NCI-H2081 treated with DMSO at 0.1 percent for 48 hours (cell line): ENCODE measurements at places on chromosomes 13 and 19.

GRCh38 chr19:47141695-47142094, 11.1 kb downstream of the SAE1 start:
- no peak for DNase-seq

GRCh38 chr13:68174893-68175292, 944.8 kb upstream of the PCDH9 start:
- no peak for DNase-seq

DNA sequence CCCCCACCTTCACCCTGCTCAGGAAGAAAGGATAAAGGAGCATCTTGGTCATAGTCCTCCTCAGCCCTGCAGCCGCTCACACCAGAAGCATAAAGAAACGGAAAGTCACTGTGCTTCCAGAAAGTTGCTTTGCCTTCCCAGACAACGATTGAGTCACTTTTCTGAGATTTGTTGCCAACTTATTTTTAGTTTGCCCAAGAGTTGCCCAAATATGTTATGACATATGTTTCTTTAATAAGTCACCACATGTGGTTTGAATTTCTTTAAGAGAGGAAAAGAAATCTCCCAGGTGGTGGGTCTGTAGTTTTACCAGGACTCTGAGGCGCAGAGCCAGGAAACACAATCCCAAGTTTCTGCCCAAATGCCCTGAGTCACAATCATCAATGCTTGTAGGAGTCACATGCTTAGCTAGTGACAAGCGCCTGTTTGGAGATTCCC, 63.4 kb upstream of the LRCH1 start:
- DNase-seq, result no peak

DNA sequence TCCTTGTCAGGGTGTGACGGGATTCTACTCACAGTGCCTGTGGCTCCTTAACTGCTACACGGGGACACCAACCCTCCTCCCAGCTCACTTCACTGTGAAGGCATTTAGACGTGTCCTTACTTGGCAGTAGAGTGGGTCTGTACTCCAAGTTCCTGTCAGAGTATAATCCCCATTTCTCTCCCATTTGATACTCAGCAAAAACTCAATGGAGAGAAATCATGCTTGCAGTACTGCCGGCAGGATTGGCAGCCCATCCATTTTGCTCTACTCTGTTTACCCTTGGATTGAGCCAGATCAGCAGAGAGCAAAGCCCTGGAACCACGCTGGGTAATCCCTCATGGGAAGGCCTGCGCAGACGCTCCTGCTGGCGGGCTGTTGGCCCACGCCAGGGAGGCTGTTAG, 28.9 kb downstream of the ARL11 start:
- no peak for DNase-seq

GRCh38 chr19:1804858-1805257, 7.2 kb downstream of the ATP8B3 start:
- DNase-seq, result no peak

DNA sequence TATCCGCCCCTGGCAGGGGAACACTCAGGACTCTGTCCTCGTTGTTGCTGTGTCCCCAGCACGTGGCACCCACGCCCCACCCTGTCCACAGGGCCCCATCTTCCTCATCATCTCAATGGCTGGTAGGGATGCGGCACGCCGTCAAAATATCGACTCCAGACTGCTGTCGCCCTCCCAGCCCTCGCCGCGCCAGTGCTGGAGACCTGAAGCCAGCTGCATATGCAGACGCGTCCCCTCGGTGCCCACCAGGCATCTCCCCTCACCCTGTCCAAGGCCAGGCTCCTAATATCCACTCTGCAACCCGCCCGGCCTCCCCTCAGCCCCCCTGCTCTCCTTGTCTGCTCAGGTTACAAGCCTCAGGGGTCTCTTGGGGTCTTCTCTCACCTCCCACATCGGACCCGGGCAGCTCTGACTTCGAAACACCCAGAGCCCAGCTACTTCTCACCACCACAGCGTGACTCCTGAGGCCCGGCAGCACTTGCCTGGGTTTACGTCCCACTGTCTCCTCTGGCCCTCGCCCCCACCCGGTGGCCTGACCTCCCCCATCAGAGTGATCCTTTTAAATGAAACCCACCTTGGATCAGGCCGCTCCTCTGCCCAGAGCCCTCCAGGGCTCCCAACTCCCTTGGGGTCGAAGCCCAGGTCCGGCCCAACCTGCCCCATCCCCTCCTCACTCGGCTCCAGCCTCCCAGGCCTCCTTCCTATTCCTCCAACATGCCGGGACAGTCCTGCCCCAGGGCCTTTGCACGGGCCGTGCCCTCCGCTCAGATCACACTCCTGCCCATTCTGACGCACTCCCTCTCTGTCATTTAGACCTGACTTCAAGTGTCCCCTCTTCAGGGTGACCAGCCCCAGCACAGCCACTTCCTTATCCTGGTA, 12.5 kb downstream of the PLIN4 start:
- no peak for DNase-seq

DNA sequence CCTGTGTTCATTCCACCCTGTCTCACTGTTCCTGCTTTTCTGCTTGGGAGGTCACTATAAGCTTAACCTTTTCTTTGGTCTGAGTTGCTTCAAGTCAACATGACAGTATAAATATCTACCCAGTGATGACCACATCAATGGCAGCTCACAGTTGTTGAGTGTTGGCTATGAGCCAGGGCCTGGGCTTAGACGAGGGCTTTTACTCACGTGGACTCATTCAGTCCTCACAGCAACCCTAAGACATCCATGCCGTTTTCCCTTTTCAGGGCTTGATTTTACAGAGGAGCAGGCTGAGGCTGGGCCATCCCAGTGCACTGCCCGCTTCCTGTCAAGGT, 10.2 kb upstream of the CCDC97 start:
- DNase-seq, result no peak

DNA sequence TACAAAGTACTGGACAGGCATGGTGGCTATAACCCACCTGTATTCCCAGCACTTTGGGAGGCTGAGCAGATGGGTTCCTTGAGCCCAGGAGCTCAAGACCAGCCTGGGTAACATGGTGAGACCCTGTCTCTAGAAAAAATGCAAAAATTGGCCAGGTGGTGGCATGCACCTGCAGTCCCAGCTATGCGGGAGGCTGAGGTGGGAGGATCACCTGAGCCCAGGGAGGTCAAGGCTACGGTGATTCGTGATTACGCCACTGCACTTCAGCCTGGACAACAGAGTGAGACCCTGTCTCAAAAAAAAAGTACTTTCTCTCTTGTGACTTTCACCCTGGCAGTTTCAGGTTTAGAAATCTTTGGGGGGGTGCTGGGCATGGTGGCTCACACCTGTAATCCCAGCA, 11.2 kb upstream of the RAB8A start:
- no peak for DNase-seq

GRCh38 chr13:105996391-105997025, 539.0 kb downstream of the EFNB2 start:
- DNase-seq, result no peak

GRCh38 chr19:10334588-10335351, 1.4 kb upstream of the RAVER1 start:
- DNase-seq, result no peak

DNA sequence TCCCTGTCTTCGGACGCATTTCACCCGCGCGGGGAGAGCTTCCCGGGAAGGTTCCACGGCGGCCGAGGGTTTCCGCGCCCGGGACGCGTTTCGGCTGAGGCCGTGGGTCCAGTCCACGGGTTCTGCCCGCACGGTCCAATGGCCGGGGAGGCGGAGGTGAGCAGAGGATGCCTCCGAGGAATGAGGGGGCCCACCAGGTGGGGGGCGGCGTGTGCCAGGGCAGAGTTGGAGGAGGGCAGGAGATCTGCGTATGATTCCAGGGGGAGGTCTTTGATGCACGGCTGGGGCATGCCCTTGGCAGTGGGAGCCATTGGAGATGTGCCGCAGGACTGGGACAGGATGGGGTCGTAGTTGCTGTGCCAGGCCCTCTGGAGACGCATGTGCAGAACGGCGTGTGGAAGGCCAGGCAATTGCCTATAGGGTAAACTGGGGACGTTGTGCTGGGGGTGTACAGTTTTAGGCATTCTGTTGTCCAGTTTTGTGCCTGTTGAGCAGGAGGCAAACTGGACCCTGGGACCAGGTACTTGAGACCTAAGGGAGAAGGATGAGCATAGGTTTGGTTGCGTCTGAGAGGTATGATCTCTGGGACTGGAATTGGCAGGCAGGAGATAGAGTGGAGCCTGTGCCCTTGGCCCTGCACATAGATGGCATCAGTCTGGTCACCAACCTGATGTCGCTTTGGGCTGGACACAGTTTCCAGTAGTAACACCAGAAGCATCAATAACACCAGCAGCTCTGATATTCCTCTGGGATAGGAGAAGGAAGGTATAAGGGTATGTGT, 751 bp downstream of the ZNF584 start:
- DNase-seq, result no peak

GRCh38 chr13:76226941-76227340, 590.8 kb downstream of the LMO7 start:
- no peak for DNase-seq

- no peak for DNase-seq
Observed at GRCh38 chr13:111920932-111921705, 145.8 kb upstream of the SOX1 start.

GRCh38 chr13:78604782-78605611, 1.6 kb upstream of the POU4F1 start:
- DNase-seq, result no peak

- no peak for DNase-seq
Observed at GRCh38 chr19:3224346-3225168, at the start of gene CELF5. CELF5 (plus strand) TSS chr19:3224661; CDS start chr19:3224740, 79 bp downstream.

DNA sequence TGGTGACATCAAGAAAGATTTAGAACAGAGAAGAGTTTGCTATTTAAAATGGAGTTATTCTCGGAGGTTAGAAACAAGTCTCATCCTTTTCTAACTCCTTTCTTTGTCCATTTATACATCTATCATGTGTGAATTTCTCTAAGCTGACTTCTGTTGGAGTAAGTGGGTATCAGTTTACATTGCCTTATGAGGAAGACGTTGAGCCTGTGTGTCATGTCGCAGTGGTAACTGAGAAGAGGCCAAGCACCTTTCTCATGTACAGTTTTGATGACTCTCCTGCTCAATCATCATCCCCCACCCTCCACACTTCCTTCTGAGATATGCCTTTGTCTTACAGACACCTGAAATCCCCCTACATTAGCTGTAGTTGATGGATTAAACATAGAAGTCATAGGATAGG, 624.8 kb downstream of the LIG4 start:
- no peak for DNase-seq

GRCh38 chr19:6115992-6116391, 5.7 kb upstream of the RFX2 start:
- no peak for DNase-seq

- no peak for DNase-seq
Observed at GRCh38 chr13:41546372-41547190, 89.2 kb downstream of the RGCC start.

DNA sequence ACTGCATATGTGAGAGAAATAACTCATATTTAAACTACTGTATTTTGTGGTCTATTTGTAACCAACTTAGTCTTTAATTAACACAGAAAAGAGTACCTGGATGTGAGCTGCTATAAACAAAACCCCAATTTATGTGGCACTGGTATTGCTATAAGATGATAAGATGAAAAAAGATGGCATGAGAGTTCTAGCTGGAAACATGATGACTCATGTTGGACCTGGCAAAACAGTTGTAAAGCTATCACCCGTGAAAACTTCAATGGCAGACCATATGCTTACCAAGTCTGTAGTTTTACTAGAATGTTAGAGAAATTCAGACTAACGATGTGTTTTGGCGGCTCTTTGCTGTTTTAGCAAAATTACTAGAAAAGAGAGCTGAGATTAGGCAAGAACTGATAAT, 69.6 kb upstream of the PCDH9 start:
- DNase-seq, result no peak

- no peak for DNase-seq
Observed at GRCh38 chr19:29872224-29872731, 60.5 kb downstream of the CCNE1 start.

GRCh38 chr19:14135985-14136508, 342 bp downstream of the ASF1B start:
- DNase-seq, result no peak

GRCh38 chr13:52399708-52400107, 6.3 kb downstream of the THSD1 start:
- no peak for DNase-seq

DNA sequence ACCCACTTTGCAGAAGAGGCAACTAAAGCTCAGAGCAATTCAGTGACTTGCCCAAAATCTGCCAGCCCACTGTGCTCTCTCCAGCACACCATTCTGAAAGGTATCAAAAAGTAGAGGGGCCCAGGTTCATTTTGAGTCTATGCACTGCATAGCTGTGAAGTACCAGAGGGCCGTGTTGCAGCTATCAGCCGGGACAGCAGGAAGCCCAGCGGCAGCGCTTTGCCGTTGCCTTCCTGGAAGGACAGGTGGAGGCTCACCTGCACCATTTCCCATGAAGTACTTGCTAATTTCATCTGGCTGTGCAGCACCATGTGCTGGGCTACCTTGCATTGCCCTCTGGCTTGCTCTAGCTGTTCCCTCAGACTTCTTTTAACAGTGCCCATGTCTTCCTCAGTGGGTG, 2.7 kb upstream of the SERPINE3 start:
- DNase-seq, result no peak

DNA sequence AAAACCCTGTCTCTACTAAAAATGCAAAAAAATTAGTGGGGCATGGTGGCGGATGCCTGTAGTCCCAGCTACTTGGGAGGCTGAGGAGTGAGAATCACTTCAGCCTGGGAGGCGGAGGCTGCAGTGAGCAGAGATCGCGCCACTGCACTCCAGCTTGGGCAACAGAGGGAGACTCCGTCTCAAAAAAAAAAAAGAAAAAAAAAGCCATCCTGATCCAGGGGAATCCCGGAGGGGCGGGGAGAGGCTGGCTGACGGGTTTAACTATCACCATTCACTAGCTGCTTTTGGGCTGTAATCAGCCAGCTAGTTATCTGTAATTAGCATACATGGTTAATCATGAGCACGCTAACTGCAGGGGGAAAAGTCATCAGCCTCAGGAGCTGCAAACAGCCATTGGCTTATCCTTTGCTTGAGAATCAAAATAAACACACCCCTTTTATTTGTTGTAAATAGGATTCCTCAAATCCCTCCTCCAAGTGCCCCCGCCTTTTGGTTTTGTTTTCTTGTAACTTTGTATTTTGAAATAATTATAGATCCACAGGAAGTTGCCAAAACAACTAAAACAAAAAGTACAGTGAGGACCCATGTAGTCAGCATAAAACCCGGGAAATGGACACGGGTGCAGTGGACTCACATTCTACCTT, 9.6 kb downstream of the FSD1 start:
- no peak for DNase-seq

GRCh38 chr13:106484537-106485193, 50.8 kb downstream of the EFNB2 start:
- DNase-seq, result no peak

- DNase-seq, result peak; percentile 31
Observed at GRCh38 chr13:107867701-107868661, 347.4 kb downstream of the LIG4 start.

- no peak for DNase-seq
Observed at GRCh38 chr19:51686171-51686570, 7.0 kb upstream of the SPACA6 start.

GRCh38 chr13:68359105-68359504, 1129.0 kb upstream of the PCDH9 start:
- no peak for DNase-seq

- DNase-seq, result no peak
Observed at GRCh38 chr13:30153545-30154426, 153.6 kb downstream of the KATNAL1 start.

- no peak for DNase-seq
Observed at GRCh38 chr19:29668746-29669609, 3.7 kb downstream of the PLEKHF1 start.

GRCh38 chr13:42816538-42816937, 35.2 kb downstream of the FAM216B start:
- DNase-seq, result no peak
